ENCODE measurements at places on chromosomes 11 and 22. TPM values are rescaled to one million over a fixed set of nuclear protein-coding genes. Genes with fewer than 3 reads are reported as not detected.

The MAPK8IP2 gene
- 6.0 TPM for polyA plus RNA-seq

The SLC43A3 gene
- polyA plus RNA-seq, result 69.3 TPM

The CBLIF gene
- polyA plus RNA-seq, result not detected

The C11orf52 gene
- polyA plus RNA-seq, result 3.7 TPM

The OMP gene
- polyA plus RNA-seq, result not detected

The TRAF6 gene
- polyA plus RNA-seq, result 18.2 TPM

The MFRP gene
- polyA plus RNA-seq, result not detected

The OR51B5 gene
- polyA plus RNA-seq, result 0.30 TPM

The FAM118A gene
- 27.4 TPM for polyA plus RNA-seq

The CCDC188 gene
- 0.74 TPM for polyA plus RNA-seq

The STIM1 gene
- 54.7 TPM for polyA plus RNA-seq

The KCNK4 gene
- polyA plus RNA-seq, result not detected

The LARGE1 gene
- 34.4 TPM for polyA plus RNA-seq

The WNT11 gene
- polyA plus RNA-seq, result 1.9 TPM

The ACCS gene
- polyA plus RNA-seq, result 21.4 TPM

The SCGB1D4 gene
- polyA plus RNA-seq, result not detected

The FLRT1 gene
- 0.13 TPM for polyA plus RNA-seq

The OR6Q1 gene
- polyA plus RNA-seq, result not detected

The CCDC116 gene
- polyA plus RNA-seq, result not detected

Measured in ovary (tissue), 10 donors.